ENCODE measurements at places on chromosomes 12 and 14.

DNA sequence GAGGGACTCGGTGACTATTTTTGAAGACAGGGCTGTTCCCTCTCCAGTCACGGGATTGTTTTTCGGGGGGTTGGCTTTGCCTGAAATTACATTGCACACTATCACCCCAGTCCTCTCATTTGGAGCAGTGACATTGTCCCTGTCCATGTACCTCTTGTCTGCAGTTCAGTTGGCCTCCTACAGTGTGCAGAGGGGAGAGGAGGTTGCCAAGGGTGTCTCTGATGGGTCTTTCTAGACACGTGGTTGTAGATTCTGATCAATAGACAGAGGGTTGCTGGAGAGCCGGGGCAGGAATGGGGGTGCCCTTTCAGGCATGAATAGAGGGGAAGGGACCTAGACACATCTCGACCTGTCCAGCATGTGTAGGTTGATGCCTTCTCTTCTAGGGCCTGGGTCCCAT, 1.2 kb downstream of the TMEM120B start:
- DNase-seq = no peak

GRCh38 chr12:61891632-61892031, 368.6 kb upstream of the USP15 start:
- DNase-seq = no peak

- no peak for DNase-seq
Measured at GRCh38 chr14:103545219-103545914, 16.4 kb downstream of the TRMT61A start.

- peak; percentile 85 for DNase-seq
Measured at GRCh38 chr14:92511453-92512238, 1.9 kb upstream of the RIN3 start.
